ENCODE measurements at places on chromosomes 3 and 15. TPM values are rescaled to one million over a fixed set of nuclear protein-coding genes. Genes with fewer than 3 reads are reported as not detected.

The IP6K2 gene
- total RNA-seq = 114 TPM

The ACP3 gene
- total RNA-seq = 2.5 TPM

The ZDHHC23 gene
- total RNA-seq = 17.9 TPM

The NR2E3 gene
- total RNA-seq = 0.57 TPM

The CHRFAM7A gene
- 8.7 TPM for total RNA-seq

The HYAL1 gene
- 3.5 TPM for total RNA-seq

The GOLGA8O gene
- not detected for total RNA-seq

The EAF1 gene
- total RNA-seq = 25.4 TPM

The ITIH1 gene
- 0.69 TPM for total RNA-seq

All from WTC11 (cell line).